ENCODE measurements at places on chromosomes 5 and 9.

DNA sequence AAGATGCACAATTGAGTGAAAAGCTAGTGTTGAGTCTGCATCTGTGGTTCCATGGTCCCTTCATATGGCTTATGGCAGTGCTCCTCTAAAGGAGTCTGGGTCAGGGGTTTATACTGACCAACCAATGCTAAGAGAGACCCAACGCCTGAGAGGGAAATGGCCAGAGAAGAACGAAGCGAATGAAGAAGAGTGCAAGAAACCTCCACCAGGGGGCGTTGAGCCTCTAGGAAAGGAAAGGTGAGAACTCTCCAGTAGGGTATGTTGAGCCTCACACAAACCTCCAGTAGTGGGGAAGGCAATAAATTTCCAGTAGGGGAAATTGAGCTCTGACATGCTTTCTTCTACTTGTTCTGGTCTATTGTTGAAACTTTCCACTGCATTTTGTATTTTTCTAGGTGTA is 470.6 kb downstream of the PRDM9 start:
- no peaks in the 10 kb centered on the region for H3K36me3 ChIP-seq
- H3K4me1 ChIP-seq, result no peaks in the 10 kb centered on the region
- no peak overlapping the region for H3K4me3 ChIP-seq
- H3K27me3 ChIP-seq, result no peaks in the 10 kb centered on the region
- no peak overlapping the region for H3K27ac ChIP-seq

GRCh38 chr5:172816925-172817562 is 17.0 kb upstream of the ERGIC1 start:
- H3K4me3 ChIP-seq, result no peak overlapping the region
- no peaks in the 10 kb centered on the region for H3K36me3 ChIP-seq
- DNase-seq, result no peak
- H3K4me1 ChIP-seq, result peaks cover 8% of the 10 kb centered on the region
- H3K27ac ChIP-seq, result no peak overlapping the region

- H3K4me1 ChIP-seq, result peaks cover 11% of the 10 kb centered on the region
- H3K4me3 ChIP-seq, result peak overlapping the region; percentile 97
- H3K27ac ChIP-seq, result peak overlapping the region; percentile 98
Observed at GRCh38 chr9:2015581-2016407, 647 bp downstream of the SMARCA2 start.

- H3K4me1 ChIP-seq, result peaks cover 22% of the 10 kb centered on the region
- H3K36me3 ChIP-seq, result peaks cover 6% of the 10 kb centered on the region
- no peak overlapping the region for H3K4me3 ChIP-seq
- no peaks in the 10 kb centered on the region for H3K27me3 ChIP-seq
- no peak overlapping the region for H3K27ac ChIP-seq
Observed at GRCh38 chr5:138770977-138771376, 17.8 kb downstream of the CTNNA1 start.

- peaks cover 19% of the 10 kb centered on the region for H3K4me1 ChIP-seq
- no peak overlapping the region for H3K4me3 ChIP-seq
- peaks cover 2% of the 10 kb centered on the region for H3K36me3 ChIP-seq
- peaks cover 4% of the 10 kb centered on the region for H3K27me3 ChIP-seq
Observed at GRCh38 chr9:98989036-98990000, 45.6 kb downstream of the COL15A1 start.

- H3K27ac ChIP-seq, result no peak overlapping the region
- DNase-seq, result no peak
Observed at GRCh38 chr5:135975122-135975521, 20.3 kb upstream of the LECT2 start.

DNA sequence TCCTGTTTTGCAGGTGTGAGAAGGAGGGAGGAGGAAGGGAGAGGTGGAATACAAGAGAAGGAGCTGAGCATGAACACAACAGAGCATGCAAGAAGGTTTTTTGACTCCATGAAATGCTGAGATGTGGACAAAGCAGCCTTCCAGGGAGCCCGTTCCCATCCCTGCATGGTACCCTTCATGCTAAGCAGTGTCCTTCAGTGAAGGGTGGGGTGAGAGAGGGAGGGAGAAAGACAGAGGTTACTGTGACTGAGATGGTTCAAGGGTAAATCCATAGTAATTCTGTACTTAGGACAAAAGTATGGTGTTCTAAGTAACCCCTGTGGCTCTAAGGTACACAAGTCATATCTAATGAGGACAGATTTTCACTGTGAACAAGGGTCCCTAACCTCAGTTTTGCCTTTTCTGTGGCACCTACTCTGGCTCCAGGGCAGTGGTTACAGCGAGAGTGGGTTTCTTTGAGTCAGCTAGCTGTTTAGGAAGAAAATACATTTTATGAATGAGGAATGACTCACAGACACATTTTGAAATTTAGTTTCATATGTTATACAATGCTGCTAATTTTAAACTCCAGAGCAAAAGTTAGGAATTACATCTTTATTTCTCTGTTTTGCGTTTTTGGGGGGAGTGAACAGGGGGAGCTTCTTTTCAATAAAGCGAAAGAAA is 184.9 kb upstream of the SLC12A2 start:
- no peaks in the 10 kb centered on the region for H3K27me3 ChIP-seq
- no peak for DNase-seq
- H3K36me3 ChIP-seq, result no peaks in the 10 kb centered on the region
- H3K4me3 ChIP-seq, result no peak overlapping the region
- H3K27ac ChIP-seq, result no peak overlapping the region
- H3K4me1 ChIP-seq, result no peaks in the 10 kb centered on the region

DNA sequence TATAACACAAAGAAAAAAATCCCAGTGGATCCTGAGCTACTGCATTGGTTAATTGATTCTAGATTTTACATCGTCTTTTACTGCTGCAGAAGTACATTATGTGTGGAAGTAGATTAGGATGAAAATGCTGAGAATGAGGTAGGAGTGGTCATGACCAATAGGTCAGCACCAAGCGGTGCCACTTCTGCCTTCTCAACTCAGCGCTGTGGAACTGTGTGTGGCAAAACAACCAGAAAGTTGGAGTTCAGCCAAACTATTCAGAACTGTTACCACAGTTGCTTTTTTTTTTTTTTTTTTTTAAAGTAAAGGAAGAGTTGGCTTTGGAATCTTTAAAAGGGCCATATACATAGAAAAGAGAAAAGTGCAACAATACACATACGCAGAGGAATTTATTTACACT is 24.2 kb downstream of the POU5F2 start:
- no peak overlapping the region for H3K27ac ChIP-seq
- DNase-seq, result no peak
- H3K4me1 ChIP-seq, result peaks cover 3% of the 10 kb centered on the region
- peaks cover 27% of the 10 kb centered on the region for H3K36me3 ChIP-seq

GRCh38 chr5:153157156-153157555 is 333.3 kb upstream of the GRIA1 start:
- H3K4me3 ChIP-seq, result no peak overlapping the region
- H3K27ac ChIP-seq, result no peak overlapping the region
- no peaks in the 10 kb centered on the region for H3K36me3 ChIP-seq

DNA sequence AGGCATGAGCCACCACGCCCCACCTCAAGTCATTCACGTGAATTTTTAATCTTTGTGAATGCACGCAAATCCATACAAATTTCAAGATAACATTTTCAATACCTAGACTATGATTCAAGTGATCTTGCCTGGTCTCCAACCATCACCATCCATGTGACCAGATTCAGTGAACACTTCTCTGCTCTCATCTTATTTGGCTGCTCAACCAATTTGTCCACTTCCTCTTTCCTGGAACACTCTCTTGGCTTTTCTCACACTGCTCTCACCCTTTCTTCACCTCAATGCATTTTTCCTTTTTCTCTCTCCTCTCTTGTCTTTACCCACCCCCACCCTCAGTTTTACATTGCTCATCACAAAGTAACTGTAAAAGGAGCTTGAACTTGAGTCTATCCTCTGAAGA is 354.7 kb upstream of the KIF2A start:
- peaks cover 3% of the 10 kb centered on the region for H3K27me3 ChIP-seq
- no peaks in the 10 kb centered on the region for H3K36me3 ChIP-seq
- no peaks in the 10 kb centered on the region for H3K4me1 ChIP-seq

DNA sequence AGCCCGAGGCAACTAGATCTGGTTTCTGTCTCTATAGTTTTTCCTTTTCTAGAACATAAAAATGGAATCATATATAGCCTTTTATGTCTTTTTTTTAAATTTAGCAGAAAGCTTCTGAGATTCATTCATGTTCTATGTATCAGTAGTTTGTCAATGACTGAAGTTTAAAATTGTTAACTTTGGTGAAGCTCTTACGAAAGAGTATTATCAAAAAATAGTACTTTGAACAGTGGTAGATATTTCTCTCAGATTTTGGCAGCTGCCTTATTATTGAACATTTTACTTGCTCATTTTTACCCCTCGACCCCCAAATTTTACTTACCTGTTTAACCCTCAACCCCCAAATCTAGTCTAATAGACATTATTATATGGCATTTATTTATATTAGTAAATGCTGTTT is 10.2 kb downstream of the NIPBL start:
- DNase-seq, result no peak
- no peaks in the 10 kb centered on the region for H3K27me3 ChIP-seq
- H3K4me3 ChIP-seq, result no peak overlapping the region
- peaks cover 19% of the 10 kb centered on the region for H3K36me3 ChIP-seq
- H3K4me1 ChIP-seq, result peaks cover 43% of the 10 kb centered on the region

- no peak for DNase-seq
- peaks cover 1% of the 10 kb centered on the region for H3K27me3 ChIP-seq
- no peaks in the 10 kb centered on the region for H3K36me3 ChIP-seq
- no peak overlapping the region for H3K27ac ChIP-seq
- no peak overlapping the region for H3K4me3 ChIP-seq
- no peaks in the 10 kb centered on the region for H3K4me1 ChIP-seq
Observed at GRCh38 chr9:106970219-106970975, 107.4 kb downstream of the ZNF462 start.

DNA sequence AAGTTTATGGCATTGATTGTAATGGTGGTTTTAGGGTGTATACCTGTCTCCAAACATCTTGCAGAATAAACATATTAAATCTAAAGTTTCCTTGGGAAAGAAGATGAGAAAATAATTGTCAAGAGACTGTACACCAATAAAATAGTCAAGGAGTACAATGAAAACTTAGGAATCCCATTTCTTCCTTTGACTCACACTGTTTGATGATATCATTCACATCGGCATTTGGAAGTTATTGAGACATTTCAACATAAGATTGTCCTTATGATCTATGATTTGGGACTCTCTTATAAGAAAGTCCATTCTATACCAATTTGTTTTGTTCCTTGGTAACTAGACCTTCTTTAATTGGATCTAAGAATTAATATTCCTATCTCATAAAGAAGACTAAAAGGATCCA is 482.7 kb downstream of the RAB3C start:
- H3K4me3 ChIP-seq, result no peak overlapping the region
- no peak for DNase-seq

GRCh38 chr5:61423487-61424145 is 91.6 kb downstream of the ZSWIM6 start:
- no peak overlapping the region for H3K4me3 ChIP-seq
- peaks cover 12% of the 10 kb centered on the region for H3K36me3 ChIP-seq
- H3K4me1 ChIP-seq, result peaks cover 14% of the 10 kb centered on the region
- no peaks in the 10 kb centered on the region for H3K27me3 ChIP-seq
- DNase-seq, result no peak

DNA sequence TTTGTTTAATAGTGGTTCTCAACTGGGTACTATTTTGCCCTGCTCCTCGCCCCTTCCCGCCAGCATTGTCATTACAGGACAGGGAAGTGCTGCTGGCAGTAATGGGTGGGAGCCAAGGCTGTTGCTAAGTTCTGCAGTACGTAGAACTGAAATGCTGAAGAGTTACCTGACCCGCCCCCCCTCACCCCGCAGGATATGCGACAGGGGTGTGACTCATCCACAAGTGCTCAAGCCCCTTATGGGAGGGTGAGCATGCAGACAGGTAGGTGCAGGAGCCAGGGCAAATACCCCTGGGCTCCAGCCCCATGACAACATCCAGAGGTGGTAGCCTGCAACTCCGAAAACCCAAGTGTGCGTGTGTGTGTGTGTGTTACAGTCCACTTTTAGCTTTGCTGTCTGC is 35.7 kb downstream of the LRRC70 start:
- H3K36me3 ChIP-seq, result peaks cover 16% of the 10 kb centered on the region
- no peak overlapping the region for H3K27ac ChIP-seq
- DNase-seq, result no peak
- H3K4me3 ChIP-seq, result no peak overlapping the region

DNA sequence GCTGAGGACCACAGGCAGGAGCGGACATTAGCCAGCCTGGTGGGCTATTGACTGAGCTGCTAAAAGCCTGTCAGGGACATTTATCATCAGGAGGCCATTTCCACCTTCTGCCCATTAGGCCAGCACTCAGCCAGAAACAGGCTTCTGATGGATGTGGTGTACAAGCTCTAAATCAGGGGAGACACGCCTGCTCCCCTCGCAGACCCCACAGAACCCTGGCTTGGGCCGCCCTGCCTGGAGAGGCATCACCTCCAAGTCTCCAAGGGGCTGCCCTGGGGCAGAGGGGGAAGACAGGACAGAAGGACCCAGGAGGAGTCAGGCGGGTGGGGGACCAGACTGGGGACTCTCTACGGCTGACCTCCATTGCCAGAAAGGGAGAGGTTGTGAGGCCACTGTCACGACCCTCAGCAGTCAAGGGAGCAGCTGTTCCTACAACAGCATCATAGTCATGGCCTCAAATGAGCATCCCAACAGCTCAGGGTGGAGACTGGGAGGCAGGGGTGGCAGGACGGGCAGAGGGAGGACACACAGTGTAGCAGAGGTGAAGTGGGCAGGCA is 24.0 kb upstream of the TRIM14 start:
- H3K4me3 ChIP-seq, result no peak overlapping the region
- no peaks in the 10 kb centered on the region for H3K27me3 ChIP-seq
- H3K36me3 ChIP-seq, result no peaks in the 10 kb centered on the region
- H3K27ac ChIP-seq, result no peak overlapping the region
- no peak for DNase-seq

- peak overlapping the region; percentile 6 for H3K4me3 ChIP-seq
- H3K27me3 ChIP-seq, result peaks cover 12% of the 10 kb centered on the region
- DNase-seq, result no peak
- H3K4me1 ChIP-seq, result peaks cover 11% of the 10 kb centered on the region
- no peaks in the 10 kb centered on the region for H3K36me3 ChIP-seq
- no peak overlapping the region for H3K27ac ChIP-seq
Observed at GRCh38 chr5:38528162-38528703, 28.2 kb downstream of the LIFR start.

Measured in memory B cell (primary cell).